Fibroblast of skin of right quadriceps (primary cell): ENCODE measurements at places on chromosomes 5 and 9.

GRCh38 chr9:138040446-138041430 is 163.2 kb downstream of the CACNA1B start:
- no peak for DNase-seq

DNA sequence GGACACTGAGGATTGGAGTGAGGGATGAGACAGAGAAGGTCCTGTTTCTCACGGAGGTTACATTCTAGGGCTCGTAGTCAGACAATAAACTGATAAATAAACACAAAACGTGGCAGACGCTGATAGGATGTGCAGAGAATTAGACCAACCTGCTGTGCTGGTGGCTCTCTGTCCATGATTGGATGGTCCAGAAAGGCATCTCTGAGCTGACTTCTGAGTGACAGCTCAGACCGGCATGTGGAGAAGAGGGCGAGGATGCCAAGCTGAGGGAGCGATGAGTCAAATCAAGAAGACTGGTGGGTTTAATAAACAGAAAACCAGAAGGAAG is 132.3 kb upstream of the TAF11L2 start:
- DNase-seq: no peak

DNA sequence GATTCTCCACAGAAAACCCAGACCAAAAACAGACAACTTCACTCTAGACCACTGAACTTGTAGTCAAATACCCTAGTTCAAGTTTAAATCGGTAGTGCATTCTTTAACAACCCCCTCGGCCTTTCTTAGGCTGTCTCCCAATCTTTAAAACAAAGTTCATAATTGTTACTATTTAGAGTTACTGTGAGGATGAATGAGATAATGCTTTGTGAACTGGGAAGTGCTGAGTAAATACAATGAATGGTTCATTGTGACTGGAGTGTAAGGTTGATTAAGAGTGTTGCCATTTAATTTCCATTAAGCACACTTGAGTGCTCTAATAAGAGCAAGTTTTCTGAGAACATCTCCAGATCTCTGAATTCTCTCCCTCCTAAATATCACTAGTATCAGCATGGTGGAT is 228.8 kb upstream of the PIK3R1 start:
- DNase-seq: no peak

GRCh38 chr5:2000591-2000990 is 117.9 kb upstream of the IRX4 start:
- DNase-seq: no peak

- DNase-seq: no peak
Measured at GRCh38 chr5:178221282-178221681, 11.3 kb downstream of the PHYKPL start.

- DNase-seq: no peak
Measured at GRCh38 chr5:153835891-153836515, 202.7 kb downstream of the FAM114A2 start.
